ENCODE measurements at places on chromosomes 1 and 21.

DNA sequence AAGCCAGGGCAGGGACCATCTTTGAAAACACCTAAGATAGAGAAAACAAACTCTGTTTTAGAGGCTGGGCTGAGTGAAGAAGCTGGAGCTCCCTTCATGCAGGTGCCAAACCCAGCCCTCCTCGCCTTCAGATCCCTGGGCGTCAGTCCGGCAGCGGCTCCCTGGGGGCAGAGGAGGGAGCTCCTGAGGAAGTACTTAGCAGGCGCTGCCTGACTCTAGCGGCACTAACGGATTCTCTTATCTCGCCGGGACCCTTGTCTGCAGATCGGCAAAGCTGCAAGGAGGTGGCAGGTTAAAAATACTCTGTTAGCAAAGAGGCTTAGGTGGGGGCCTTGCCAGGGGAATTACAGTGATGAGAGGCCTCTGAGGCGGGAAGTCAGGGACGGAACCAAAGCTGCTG is 79.6 kb downstream of the PLXNA2 start:
- no peak for DNase-seq

DNA sequence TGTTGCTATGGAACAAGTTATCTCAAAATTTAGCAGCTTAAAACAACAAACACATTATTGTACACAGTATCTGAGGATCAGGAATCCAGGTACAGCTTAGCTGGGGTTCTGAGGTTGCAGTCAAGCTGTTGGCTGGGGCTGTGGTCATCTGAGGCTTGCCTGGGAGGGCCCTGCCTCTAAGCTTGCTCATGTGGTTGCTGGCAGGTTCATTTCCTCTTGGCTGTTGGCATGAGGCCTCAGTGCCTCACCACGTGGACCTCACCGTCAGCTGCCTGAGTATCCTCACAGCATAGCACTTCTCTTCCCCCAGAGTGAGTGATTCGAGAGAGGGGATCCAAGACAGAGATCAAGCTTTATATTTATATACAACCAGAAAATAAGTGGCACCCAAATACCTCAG is 18.6 kb downstream of the NTPCR start:
- DNase-seq = no peak

DNA sequence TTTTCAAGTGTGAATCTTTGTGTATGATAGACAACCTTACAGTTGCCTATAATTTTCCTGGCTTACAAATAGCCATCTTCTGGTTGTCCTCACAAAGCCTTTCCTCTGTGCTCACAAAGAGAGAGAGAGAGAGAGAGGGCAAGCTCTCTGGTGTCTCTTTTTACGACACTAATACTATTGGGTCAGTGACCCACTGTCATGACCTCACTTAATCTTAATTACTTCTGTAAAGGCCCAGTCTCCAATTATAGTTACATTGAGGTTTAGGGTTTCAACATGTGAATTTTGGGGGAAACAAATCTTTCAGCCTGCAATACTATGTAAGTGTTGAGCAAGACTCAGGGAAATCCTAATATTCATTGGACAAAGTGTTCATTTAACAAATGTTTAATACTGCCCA is 167.4 kb upstream of the COL11A1 start:
- DNase-seq = no peak

GRCh38 chr1:24902471-24902891 is 27.6 kb downstream of the RUNX3 start:
- DNase-seq = no peak

GRCh38 chr1:240739139-240739538 is 127.2 kb upstream of the GREM2 start:
- DNase-seq = no peak

- DNase-seq = no peak
Observed at GRCh38 chr21:25416669-25417068, 190.6 kb downstream of the MRPL39 start.

DNA sequence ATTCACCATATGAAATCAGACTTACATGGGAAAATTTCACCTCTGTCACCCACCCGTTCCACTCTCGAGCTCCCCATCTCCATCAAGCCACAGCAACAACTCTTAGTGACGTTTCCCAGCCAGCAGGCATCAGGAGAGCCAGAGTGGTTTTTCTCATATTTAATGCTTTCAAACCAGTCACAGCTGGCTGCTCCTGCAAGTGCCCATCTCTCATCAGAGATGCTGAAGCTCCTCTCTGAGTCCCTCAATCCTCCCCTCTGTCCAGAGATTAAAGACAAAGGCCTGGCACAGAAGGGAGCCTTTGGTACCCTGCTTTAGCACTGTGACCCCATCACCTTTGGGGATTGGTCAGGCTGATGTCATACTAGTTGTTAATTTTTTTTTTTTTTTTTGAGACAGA is 277.3 kb downstream of the DNM3 start:
- DNase-seq = no peak

Measured in HS-27A (cell line).